Activated naive CD8-positive, alpha-beta T cell treated with anti-CD3 and anti-CD28 coated beads, Interleukin-2, amount 10 ng/mL, durations not matched to agents 7 days and 5 days (primary cell): ENCODE measurements at places on chromosomes 1 and 21. TPM values are rescaled to one million over a fixed set of nuclear protein-coding genes. Genes with fewer than 3 reads are reported as not detected.

DNA sequence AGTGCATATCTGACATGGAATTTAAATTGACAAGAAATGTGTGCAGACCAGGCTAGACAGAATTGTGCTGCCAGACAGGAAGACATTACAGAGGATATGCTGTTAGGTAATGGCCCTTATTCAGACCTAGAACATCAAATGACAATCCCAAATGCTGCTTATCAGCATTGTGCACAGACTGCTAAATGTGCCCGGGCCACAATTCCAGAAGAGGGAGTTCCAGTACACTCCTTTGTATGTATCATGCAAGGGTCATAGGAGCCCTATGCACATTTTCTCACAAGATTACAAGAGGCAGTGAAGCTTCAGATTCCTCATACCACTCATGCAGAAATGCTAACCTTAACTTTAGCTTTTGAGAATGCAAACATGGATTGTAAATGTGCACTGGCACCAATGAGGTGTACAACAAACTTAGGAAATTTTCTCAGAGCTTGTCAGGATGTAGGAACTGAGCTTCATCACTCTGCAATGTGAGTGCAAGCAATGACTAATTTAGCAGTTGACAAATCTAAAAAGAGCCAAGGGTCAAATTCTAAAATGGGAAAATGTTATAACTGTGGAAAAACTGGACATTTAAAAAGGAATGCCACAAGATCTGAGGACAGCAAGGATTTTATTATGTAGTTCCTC, 273.5 kb downstream of the COL11A1 start:
- no peaks in the 10 kb centered on the region for H3K4me1 ChIP-seq
- H3K36me3 ChIP-seq, result no peaks in the 10 kb centered on the region
- no peak for DNase-seq
- no peaks in the 10 kb centered on the region for H3K27me3 ChIP-seq
- H3K27ac ChIP-seq, result no peak overlapping the region

The UROD gene
- 79.2 TPM for total RNA-seq

The KLF17 gene
- not detected for total RNA-seq

DNA sequence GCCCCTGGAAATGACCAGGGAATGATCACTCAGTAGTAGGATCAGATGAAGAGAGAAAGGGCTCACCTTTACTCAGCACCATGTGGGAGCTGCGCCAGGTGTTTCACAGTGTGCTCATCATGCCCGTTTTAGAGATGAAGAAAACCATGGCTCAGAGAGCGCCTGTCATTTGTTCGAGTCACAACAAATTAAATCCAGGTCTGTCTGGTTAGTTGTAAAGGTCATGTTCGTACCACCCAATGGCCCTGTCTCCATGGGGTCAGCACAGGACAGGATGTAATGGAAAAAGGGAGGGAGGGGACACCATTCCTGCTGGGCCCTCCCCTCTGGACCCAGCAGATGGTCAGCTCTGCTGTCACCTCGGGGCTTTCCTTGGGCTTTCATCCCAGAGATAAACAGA, 15.2 kb downstream of the KIRREL1 start:
- no peak overlapping the region for H3K4me3 ChIP-seq
- DNase-seq, result no peak
- H3K4me1 ChIP-seq, result no peaks in the 10 kb centered on the region
- peaks cover 3% of the 10 kb centered on the region for H3K27me3 ChIP-seq
- H3K27ac ChIP-seq, result no peak overlapping the region

The KISS1 gene
- not detected for total RNA-seq

The ABCD3 gene
- total RNA-seq, result 22.6 TPM

GRCh38 chr1:68232289-68233148, at the start of gene WLS:
Gene WLS, minus strand, starts transcription at chr1:68232523. Its CDS starts 224 bp downstream, at chr1:68232299.
- DNase-seq, result no peak
- H3K4me1 ChIP-seq, result peaks cover 6% of the 10 kb centered on the region
- H3K36me3 ChIP-seq, result no peaks in the 10 kb centered on the region
- H3K4me3 ChIP-seq, result peak within 1 kb of the TSS; percentile 61
- H3K27me3 ChIP-seq, result peaks cover 50% of the 10 kb centered on the region
- no peak within 1 kb of the TSS for H3K27ac ChIP-seq

The PTGFRN gene
- 0.19 TPM for total RNA-seq

- no peak overlapping the region for H3K27ac ChIP-seq
- DNase-seq, result no peak
- H3K27me3 ChIP-seq, result peaks cover 24% of the 10 kb centered on the region
- H3K4me1 ChIP-seq, result peaks cover 39% of the 10 kb centered on the region
- peak overlapping the region; percentile 86 for H3K4me3 ChIP-seq
Measured at GRCh38 chr1:109112056-109112651, 1.8 kb upstream of the ELAPOR1 start.

- no peaks in the 10 kb centered on the region for H3K36me3 ChIP-seq
- no peak overlapping the region for H3K4me3 ChIP-seq
- no peak overlapping the region for H3K27ac ChIP-seq
- peaks cover 2% of the 10 kb centered on the region for H3K27me3 ChIP-seq
Measured at GRCh38 chr1:56106531-56107274, 472.7 kb downstream of the PLPP3 start.

The LRRC38 gene
- total RNA-seq, result not detected

The HORMAD1 gene
- 0.62 TPM for total RNA-seq

The C1orf53 gene
- total RNA-seq, result 0.75 TPM

GRCh38 chr21:33813832-33814365, 101.7 kb downstream of the ATP5PO start:
- H3K36me3 ChIP-seq, result no peaks in the 10 kb centered on the region
- no peaks in the 10 kb centered on the region for H3K27me3 ChIP-seq
- DNase-seq, result no peak
- H3K27ac ChIP-seq, result no peak overlapping the region
- H3K4me3 ChIP-seq, result no peak overlapping the region

The KCNJ9 gene
- total RNA-seq, result not detected

The HOOK1 gene
- 8.6 TPM for total RNA-seq

The CRYZ gene
- total RNA-seq, result 19.6 TPM

DNA sequence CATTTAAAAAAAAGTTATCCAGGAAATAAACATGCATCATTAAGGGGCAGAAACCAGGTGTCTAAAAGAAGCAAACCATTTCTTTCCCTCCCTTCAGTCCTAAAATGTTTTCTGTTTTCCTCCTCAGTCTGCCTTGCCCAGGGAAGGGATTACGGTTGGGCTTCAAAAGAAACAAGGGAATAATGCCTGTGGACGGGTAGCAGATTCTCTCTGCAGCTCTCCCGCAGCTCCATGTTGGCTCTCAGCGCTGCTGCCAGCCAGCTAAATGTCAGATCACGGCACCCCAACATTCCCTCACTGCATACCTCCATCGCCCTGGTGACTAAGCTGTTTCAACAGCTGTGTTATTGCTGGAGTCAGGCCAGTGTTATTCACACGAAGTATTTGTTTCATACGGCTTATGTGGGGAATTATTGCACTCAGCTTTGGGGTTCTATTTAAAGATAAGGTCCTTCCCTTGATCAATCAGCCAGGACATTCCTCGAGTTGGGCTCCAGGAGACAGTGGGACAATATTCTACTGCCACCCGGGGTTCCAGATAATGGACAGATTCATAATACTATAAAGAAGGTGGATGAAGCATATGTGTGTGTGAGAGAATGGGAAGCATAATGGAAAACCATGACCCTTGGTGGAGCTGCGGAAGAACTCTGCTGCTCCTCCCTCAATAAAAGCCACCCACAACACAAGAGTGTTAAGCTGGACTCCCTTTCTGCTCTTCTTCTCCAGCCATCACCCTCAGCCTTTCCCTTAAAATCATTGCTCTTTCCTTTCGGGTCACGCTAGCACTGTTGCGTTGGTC, 58.2 kb downstream of the WLS start:
- no peak for DNase-seq
- no peaks in the 10 kb centered on the region for H3K36me3 ChIP-seq
- no peaks in the 10 kb centered on the region for H3K27me3 ChIP-seq

GRCh38 chr1:84971957-84972356, 25.0 kb downstream of the MCOLN2 start:
- no peaks in the 10 kb centered on the region for H3K27me3 ChIP-seq
- H3K36me3 ChIP-seq, result peaks cover 21% of the 10 kb centered on the region
- DNase-seq, result no peak
- peak overlapping the region; percentile 69 for H3K27ac ChIP-seq
- peak overlapping the region; percentile 66 for H3K4me3 ChIP-seq

The CHD5 gene
- 0.23 TPM for total RNA-seq

- peaks cover 17% of the 10 kb centered on the region for H3K4me1 ChIP-seq
- H3K27me3 ChIP-seq, result no peaks in the 10 kb centered on the region
- DNase-seq, result no peak
- H3K27ac ChIP-seq, result no peak overlapping the region
- H3K36me3 ChIP-seq, result peaks cover 2% of the 10 kb centered on the region
Measured at GRCh38 chr21:25556091-25556490, 51.2 kb downstream of the MRPL39 start.

The PROX1 gene
- not detected for total RNA-seq

GRCh38 chr1:11178021-11179015, 10.8 kb upstream of the ANGPTL7 start:
- no peak overlapping the region for H3K27ac ChIP-seq
- H3K4me3 ChIP-seq, result no peak overlapping the region
- no peaks in the 10 kb centered on the region for H3K27me3 ChIP-seq
- H3K4me1 ChIP-seq, result no peaks in the 10 kb centered on the region
- DNase-seq, result no peak

The SLAMF7 gene
- total RNA-seq, result 124 TPM

- peaks cover 12% of the 10 kb centered on the region for H3K4me1 ChIP-seq
- DNase-seq, result peak; percentile 75
- H3K4me3 ChIP-seq, result peak overlapping the region; percentile 80
- H3K27ac ChIP-seq, result no peak overlapping the region
Measured at GRCh38 chr1:20732071-20732587, 374 bp downstream of the SH2D5 start.

GRCh38 chr1:51247022-51247421, 10.9 kb downstream of the RNF11 start:
- peaks cover 16% of the 10 kb centered on the region for H3K36me3 ChIP-seq
- peak overlapping the region; percentile 44 for H3K27ac ChIP-seq
- H3K4me3 ChIP-seq, result no peak overlapping the region
- no peak for DNase-seq

DNA sequence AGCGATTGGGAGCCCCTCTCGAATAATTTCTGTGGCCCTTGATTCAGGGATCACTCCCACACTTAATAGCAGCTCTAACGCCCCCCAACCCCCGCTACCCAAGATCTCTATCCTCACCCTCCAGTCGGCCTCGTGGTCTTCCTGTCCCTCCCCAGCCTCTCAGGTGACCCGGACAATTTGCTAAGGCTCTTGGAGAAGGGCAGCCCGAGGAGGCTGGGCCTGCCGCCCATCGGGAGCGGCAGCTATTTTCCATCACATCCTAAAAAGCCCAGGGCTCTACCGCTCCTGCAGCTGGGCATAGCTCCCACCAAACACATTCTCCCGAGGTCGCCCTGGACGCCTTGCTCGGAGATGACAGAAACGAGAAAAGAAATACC, 12.0 kb upstream of the PHLDA3 start:
- H3K4me1 ChIP-seq, result peaks cover 22% of the 10 kb centered on the region
- peak overlapping the region; percentile 65 for H3K4me3 ChIP-seq
- H3K36me3 ChIP-seq, result peaks cover 4% of the 10 kb centered on the region
- DNase-seq, result no peak

- H3K36me3 ChIP-seq, result no peaks in the 10 kb centered on the region
- H3K27me3 ChIP-seq, result no peaks in the 10 kb centered on the region
- no peak overlapping the region for H3K27ac ChIP-seq
- DNase-seq, result no peak
- no peak overlapping the region for H3K4me3 ChIP-seq
Measured at GRCh38 chr1:215119719-215120365, 37.3 kb downstream of the KCNK2 start.

- DNase-seq, result no peak
- no peak overlapping the region for H3K27ac ChIP-seq
- no peaks in the 10 kb centered on the region for H3K36me3 ChIP-seq
- no peak overlapping the region for H3K4me3 ChIP-seq
- H3K4me1 ChIP-seq, result no peaks in the 10 kb centered on the region
Measured at GRCh38 chr21:37765221-37765900, 150.9 kb downstream of the KCNJ6 start.

DNA sequence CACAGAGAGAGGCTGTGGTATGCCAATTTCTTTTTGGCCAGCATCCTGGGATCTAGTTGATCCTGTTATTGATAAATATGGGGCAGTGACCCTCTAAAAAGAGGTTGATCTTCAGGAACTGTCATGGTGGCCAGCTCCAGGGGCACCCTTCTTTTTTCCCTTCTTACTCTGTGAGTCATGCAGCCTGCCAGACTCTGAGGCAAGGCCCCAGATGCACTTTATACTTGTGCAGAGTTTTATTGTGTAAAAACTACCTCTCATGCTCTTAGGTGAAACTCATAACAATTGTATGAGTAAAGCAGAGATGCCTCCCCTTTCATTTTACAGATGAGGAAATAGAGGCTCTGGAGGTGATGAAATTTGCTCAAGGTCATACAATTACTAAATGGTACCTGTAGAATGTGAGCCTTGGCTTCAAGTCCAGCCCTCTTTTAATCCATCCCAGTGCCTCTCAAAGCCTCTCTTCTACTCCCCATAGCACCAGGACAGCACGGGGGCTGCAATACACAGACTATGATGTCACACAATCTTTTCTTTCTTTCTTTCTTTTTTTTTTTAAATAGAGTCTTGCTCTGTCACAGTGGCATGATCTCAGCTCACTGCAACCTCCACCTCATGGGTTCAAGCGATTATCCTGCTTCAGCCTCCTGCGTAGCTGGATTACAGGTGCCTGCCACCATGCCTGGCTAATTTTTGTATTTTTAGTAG, 387.8 kb downstream of the KCNH1 start:
- H3K27ac ChIP-seq, result no peak overlapping the region
- peaks cover 3% of the 10 kb centered on the region for H3K27me3 ChIP-seq
- no peak for DNase-seq
- no peaks in the 10 kb centered on the region for H3K4me1 ChIP-seq
- no peak overlapping the region for H3K4me3 ChIP-seq

The TBX19 gene
- 2.6 TPM for total RNA-seq

DNA sequence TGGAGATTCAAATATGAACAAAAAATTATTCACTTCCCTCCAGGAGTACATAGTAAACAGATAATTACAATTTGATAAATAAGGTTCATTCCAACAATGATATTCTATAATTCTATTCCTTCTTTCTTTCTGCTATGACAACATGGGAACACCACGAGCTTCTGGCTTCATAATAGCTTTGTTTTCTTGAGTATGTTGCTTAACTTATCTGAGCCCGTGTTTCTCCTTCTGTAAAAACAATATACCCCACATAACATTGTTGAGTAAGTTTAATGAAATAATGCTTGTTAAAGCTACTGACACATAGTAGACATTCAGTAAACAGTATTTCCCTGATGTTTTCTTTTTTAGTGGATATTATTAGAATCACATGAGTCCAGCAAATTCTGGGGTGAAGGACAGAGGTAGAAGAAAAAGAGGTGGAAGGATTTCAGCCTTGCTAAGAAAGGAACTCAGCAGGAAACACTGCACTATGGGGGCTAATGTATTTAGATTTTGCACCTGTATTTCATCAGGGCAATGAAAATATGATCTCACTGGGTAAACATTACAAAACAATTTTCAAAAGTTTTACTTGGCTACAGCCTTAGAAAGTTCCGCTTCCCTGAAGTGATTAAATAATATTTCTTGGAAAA, 430.8 kb upstream of the C1orf87 start:
- H3K4me1 ChIP-seq, result no peaks in the 10 kb centered on the region
- H3K27me3 ChIP-seq, result no peaks in the 10 kb centered on the region
- H3K4me3 ChIP-seq, result no peak overlapping the region
- H3K27ac ChIP-seq, result no peak overlapping the region
- no peak for DNase-seq
